MV-4-11 (cell line): ENCODE measurements at places on chromosomes 13 and 19.

DNA sequence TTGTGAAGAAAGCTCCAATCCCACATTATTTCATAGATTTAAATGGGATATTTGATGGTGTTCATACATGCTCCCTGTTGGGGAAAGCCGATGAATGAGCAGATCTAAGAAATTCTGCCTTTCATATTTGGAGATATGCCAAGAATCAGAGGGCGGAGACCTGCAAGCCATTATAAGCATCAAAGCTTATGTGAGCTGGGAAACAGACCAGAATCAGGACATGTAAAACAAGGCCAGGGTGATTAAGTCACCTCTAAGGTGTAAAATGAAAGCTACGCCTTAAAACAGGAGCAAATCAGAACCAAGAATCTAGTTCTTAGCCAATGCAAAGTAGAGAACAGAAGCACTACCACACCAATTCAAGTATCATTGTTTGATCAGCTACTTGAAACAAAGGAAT, 392.4 kb downstream of the DCT start:
- no peak for DNase-seq

- DNase-seq = peak; percentile 61
Measured at GRCh38 chr13:51770681-51771417, 33.1 kb downstream of the DHRS12 start.

DNA sequence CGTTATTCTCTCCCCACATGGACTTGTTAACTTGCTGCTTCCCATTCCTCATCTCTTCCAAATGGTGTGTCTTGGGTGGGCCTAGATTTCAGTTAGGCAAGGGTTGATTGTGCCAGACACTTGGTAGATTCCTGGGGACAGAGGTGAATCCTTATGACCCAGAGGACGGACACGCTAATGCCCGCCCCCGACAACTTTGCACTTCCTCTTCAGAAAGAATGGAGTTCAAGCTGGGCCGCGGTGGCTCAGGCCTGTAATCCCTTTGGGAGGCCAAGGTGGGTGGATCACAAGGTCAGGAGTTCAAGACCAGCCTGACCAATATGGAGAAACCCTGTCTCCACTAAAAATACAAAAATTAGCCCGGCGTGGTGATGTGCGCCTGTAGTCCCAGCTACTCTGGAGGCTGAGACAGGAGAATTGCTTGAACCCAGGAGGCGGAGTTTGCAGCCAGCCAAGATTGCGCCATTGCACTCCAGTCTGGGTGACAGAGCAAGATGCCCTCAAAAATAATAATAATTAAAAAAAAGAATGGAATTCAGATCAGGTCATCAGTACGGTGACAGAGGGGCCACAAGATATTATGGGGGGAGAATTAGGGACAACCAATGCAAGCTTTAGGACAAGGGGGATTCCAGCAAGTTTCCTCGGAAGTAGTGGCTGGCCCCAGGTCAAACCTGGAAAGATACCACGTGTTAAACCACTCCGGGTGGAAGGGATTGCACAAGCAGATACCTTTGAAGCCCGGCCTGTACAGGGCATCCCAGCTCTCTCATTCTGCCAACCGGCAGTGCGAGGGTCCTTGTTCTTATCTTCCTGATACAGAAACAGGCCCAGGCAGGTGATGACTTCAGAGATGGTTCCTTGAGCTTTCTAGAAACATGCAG, 2.7 kb downstream of the MYO9B start:
- peak; percentile 78 for DNase-seq

GRCh38 chr13:105363261-105364190, 1171.9 kb downstream of the EFNB2 start:
- peak; percentile 56 for DNase-seq

GRCh38 chr19:16564842-16565241, 7.4 kb downstream of the SLC35E1 start:
- DNase-seq = no peak

- DNase-seq = no peak
Measured at GRCh38 chr13:90547272-90547790, 800.2 kb upstream of the MIR17HG start.

GRCh38 chr13:33494596-33495204, 209.1 kb upstream of the STARD13 start:
- no peak for DNase-seq

- peak; percentile 85 for DNase-seq
Measured at GRCh38 chr19:16836115-16837034, 7.2 kb downstream of the SIN3B start.

GRCh38 chr19:48616491-48617056, 1.7 kb upstream of the FAM83E start:
- no peak for DNase-seq
